ENCODE measurements at places on chromosomes 11 and 22. TPM values are rescaled to one million over a fixed set of nuclear protein-coding genes. Genes with fewer than 3 reads are reported as not detected.

DNA sequence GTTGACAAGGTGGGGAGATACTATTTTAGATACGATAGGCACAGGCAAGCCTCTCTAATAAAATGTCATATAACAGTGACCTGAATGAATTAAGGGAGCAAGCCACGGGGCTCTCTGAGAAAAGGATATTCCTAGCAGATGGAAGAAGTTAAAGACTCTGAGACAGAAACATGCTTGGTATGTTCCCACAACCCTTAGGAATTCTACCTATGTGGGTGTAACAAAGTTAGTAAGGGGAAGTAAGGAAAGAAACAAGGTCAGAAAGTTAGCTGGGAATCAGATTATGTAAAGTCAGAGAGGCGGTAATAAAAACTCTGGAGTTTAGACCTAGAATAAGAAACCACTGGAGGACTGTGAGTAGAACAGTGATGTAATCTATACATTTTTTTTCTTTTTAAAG, 59.7 kb upstream of the GDPD4 start:
- no peaks in the 10 kb centered on the region for H3K36me3 ChIP-seq
- no peak overlapping the region for H3K27ac ChIP-seq
- no peaks in the 10 kb centered on the region for H3K4me1 ChIP-seq
- no peak overlapping the region for H3K4me3 ChIP-seq

DNA sequence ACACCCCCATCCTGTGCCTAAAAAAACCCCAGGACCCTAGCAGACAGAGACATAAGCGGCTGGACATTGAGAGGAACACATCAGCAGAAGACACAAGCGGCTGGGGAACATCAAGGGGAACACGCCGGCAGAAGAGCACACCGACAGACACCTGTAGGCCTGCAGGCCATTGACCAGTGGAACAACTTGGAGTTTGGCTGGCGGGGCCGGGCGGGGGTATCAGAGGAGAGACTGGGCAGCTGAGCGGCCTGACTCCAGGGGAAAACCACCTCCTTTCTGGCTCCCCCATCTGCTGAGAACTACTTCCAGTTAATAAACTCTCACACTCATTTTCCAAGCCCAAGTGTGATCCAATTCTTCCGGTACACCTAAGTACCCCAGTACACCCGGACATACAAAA, 264.7 kb upstream of the ISX start:
- no peak overlapping the region for H3K4me3 ChIP-seq
- no peaks in the 10 kb centered on the region for H3K36me3 ChIP-seq
- H3K27ac ChIP-seq: no peak overlapping the region
- no peaks in the 10 kb centered on the region for H3K27me3 ChIP-seq
- no peak for DNase-seq

GRCh38 chr11:122099374-122100036, 16.5 kb downstream of the BLID start:
- H3K4me3 ChIP-seq: peak overlapping the region; percentile 86
- peak; percentile 65 for DNase-seq
- H3K4me1 ChIP-seq: peaks cover 7% of the 10 kb centered on the region
- no peaks in the 10 kb centered on the region for H3K27me3 ChIP-seq
- H3K36me3 ChIP-seq: peaks cover 4% of the 10 kb centered on the region
- peak overlapping the region; percentile 68 for H3K27ac ChIP-seq

Gene PTPRCAP
- under 0.01 TPM for total RNA-seq

DNA sequence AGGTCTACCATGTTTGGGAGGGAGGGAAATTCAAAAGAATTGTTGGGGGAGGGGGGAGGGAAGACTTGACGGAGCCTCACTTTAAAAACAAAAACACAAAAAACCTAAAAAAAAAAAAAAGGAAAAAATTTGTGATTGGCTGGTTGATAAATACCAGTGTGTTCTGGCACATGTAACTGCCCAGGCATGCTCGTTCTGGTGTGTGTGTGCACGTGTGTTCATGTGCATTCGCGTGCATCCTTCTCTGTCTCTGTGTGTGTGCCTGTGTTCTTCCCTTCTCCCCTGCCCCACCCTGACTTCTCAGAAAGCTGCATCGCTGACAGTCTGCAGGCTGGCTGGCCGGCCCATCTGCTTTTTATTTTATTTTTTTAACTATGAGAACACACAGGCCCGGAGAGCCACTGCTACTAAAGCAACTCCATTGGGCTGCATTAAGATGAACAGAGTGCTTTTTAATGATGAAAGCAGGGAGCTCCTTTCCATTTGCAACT, 22.6 kb upstream of the ADSL start:
- DNase-seq: no peak
- peaks cover 10% of the 10 kb centered on the region for H3K36me3 ChIP-seq
- H3K4me1 ChIP-seq: peaks cover 7% of the 10 kb centered on the region
- H3K27me3 ChIP-seq: no peaks in the 10 kb centered on the region
- H3K27ac ChIP-seq: no peak overlapping the region

Gene C22orf15
- 3.9 TPM for total RNA-seq

GRCh38 chr22:26597026-26597425, 7.1 kb upstream of the TPST2 start:
- peaks cover 12% of the 10 kb centered on the region for H3K27me3 ChIP-seq
- no peaks in the 10 kb centered on the region for H3K36me3 ChIP-seq
- H3K4me3 ChIP-seq: no peak overlapping the region
- H3K4me1 ChIP-seq: no peaks in the 10 kb centered on the region

Gene OR6A2
- under 0.01 TPM for total RNA-seq

DNA sequence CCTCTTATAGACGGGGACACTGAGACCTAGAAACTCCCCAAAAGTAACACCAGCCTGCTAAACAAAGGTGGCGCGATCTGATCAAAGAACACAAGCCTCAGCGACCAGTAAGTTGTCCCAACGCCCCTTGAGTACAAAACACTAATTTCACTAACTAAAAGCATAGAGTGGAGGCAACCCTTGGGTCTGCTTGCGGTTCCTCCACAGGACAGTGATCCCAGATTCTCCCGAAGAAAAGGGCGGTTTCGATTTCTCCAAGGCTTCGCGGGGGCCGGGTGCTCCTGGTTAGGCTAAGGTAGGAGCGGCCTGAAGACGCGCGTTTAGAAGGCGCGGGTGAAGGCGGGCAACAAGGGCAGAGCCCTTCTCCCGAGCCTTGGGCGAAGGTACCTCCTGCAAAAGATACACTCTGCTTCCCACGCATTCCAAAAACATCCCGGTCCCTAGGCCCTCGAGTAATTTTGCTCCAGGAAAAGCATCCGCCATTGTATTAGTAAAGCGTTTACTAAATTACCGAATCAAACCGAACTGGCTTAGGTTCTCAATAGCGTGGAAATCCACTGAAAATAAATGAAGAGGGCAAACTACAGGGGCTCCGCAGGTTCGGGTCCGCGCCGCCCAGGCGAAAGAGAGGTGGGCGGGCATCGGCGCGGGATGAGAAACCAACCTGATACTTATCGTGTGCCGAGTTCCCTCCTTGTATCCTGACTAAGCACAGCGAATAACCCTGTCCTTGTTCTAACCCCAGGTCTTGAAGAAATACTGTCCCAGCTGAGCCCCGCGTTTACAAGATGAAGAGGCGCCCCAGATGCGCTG, 2.0 kb downstream of the WT1 start:
- no peaks in the 10 kb centered on the region for H3K4me1 ChIP-seq
- DNase-seq: no peak
- H3K36me3 ChIP-seq: no peaks in the 10 kb centered on the region
- no peak overlapping the region for H3K27ac ChIP-seq
- H3K27me3 ChIP-seq: peaks cover 74% of the 10 kb centered on the region

- peak overlapping the region; percentile 91 for H3K27ac ChIP-seq
- peaks cover 13% of the 10 kb centered on the region for H3K36me3 ChIP-seq
- H3K4me1 ChIP-seq: peaks cover 41% of the 10 kb centered on the region
- no peaks in the 10 kb centered on the region for H3K27me3 ChIP-seq
- H3K4me3 ChIP-seq: peak overlapping the region; percentile 85
Measured at GRCh38 chr11:61967924-61968757, 707 bp upstream of the FTH1 start.

GRCh38 chr11:65053827-65054508, 4.4 kb downstream of the NAALADL1 start:
- H3K36me3 ChIP-seq: no peaks in the 10 kb centered on the region
- no peak overlapping the region for H3K4me3 ChIP-seq
- H3K4me1 ChIP-seq: no peaks in the 10 kb centered on the region
- peaks cover 8% of the 10 kb centered on the region for H3K27me3 ChIP-seq

- no peak overlapping the region for H3K4me3 ChIP-seq
- H3K4me1 ChIP-seq: peaks cover 4% of the 10 kb centered on the region
- peak; percentile 71 for DNase-seq
- H3K27ac ChIP-seq: no peak overlapping the region
- no peaks in the 10 kb centered on the region for H3K36me3 ChIP-seq
Measured at GRCh38 chr11:14308114-14308896, 50.7 kb downstream of the RRAS2 start.

- peak overlapping the region; percentile 92 for H3K4me3 ChIP-seq
- peaks cover 6% of the 10 kb centered on the region for H3K4me1 ChIP-seq
- no peaks in the 10 kb centered on the region for H3K27me3 ChIP-seq
- peaks cover 3% of the 10 kb centered on the region for H3K36me3 ChIP-seq
Measured at GRCh38 chr22:46761539-46762237, 762 bp upstream of the TBC1D22A start.

- no peaks in the 10 kb centered on the region for H3K27me3 ChIP-seq
- H3K27ac ChIP-seq: no peak overlapping the region
- no peaks in the 10 kb centered on the region for H3K4me1 ChIP-seq
Measured at GRCh38 chr11:104191124-104191523, 27.2 kb upstream of the PDGFD start.

DNA sequence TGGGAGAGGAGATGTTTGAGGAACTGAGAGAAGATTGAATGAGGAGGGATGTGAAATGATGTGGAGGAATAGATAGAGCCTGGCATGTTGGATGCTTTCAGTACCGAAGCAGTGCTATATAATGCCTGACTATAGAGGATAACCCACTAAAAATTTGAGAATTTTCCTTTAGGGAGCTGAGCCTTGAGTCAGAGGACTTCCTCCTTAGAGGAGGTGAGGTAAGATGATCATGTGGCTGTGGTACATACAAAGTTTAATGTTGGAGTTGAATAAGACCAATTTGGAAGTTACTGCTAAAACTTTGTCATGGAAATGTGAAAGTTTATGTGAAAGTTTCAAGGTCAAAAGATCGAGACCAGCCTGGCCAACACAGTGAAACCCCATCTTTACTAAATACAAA, 66.9 kb downstream of the YAP1 start:
- peaks cover 6% of the 10 kb centered on the region for H3K36me3 ChIP-seq
- no peak overlapping the region for H3K4me3 ChIP-seq
- DNase-seq: no peak
- H3K27ac ChIP-seq: peak overlapping the region; percentile 29
- no peaks in the 10 kb centered on the region for H3K27me3 ChIP-seq

DNA sequence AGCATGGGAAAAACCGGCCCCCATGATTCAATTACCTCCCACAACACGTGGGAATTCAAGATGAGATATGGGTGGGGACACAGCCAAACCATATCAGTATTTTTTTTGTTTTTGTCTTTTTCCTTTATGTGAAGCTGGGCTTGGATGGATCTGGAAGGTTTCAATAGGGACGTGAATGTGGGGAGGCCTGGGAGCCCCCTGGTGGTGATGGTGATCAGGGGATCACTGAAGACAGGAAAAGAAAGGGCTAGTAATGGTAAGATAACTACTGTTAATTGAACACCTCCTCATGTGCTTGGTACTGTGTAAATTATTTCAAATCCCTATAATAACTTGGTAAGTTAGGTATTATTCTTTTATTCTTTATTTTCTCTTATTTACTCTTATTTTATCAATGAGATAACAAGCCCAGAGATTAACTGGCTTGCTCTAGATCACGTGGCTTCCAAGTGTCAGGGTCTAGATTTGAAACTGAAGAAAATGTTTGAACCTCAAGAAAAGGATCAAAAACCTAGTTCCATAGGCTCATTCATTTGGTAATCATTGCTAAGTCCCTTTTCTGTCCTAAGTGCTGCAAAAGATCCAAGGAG, 364.2 kb downstream of the TENM4 start:
- H3K27ac ChIP-seq: no peak overlapping the region
- DNase-seq: no peak
- no peak overlapping the region for H3K4me3 ChIP-seq
- H3K36me3 ChIP-seq: no peaks in the 10 kb centered on the region

DNA sequence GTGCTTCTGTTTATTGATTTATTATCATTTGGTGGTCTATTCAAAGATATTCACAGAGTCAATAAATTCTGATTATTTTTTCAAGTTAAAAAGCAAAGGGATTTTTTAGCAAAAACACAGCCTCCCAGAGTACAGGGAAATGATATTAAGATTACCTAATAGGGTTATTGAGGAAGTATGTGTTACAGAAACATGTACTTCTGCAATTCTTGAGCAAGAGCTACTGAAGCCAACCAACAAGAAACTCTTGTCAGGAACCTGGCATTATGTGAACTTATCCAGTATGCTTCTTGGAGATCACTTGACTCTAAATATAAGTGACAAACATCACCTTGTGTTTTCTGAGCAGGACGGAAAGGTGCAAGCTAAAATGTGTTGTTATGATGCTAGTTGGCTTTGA, 42.0 kb upstream of the CARD18 start:
- H3K4me3 ChIP-seq: no peak overlapping the region
- H3K27me3 ChIP-seq: no peaks in the 10 kb centered on the region
- peak; percentile 70 for DNase-seq
- peaks cover 6% of the 10 kb centered on the region for H3K4me1 ChIP-seq

- peak; percentile 93 for DNase-seq
- H3K27ac ChIP-seq: peak overlapping the region; percentile 74
- no peaks in the 10 kb centered on the region for H3K36me3 ChIP-seq
- no peak overlapping the region for H3K4me3 ChIP-seq
- no peaks in the 10 kb centered on the region for H3K27me3 ChIP-seq
Measured at GRCh38 chr11:125167954-125168835, 3.6 kb downstream of the PKNOX2 start.

DNA sequence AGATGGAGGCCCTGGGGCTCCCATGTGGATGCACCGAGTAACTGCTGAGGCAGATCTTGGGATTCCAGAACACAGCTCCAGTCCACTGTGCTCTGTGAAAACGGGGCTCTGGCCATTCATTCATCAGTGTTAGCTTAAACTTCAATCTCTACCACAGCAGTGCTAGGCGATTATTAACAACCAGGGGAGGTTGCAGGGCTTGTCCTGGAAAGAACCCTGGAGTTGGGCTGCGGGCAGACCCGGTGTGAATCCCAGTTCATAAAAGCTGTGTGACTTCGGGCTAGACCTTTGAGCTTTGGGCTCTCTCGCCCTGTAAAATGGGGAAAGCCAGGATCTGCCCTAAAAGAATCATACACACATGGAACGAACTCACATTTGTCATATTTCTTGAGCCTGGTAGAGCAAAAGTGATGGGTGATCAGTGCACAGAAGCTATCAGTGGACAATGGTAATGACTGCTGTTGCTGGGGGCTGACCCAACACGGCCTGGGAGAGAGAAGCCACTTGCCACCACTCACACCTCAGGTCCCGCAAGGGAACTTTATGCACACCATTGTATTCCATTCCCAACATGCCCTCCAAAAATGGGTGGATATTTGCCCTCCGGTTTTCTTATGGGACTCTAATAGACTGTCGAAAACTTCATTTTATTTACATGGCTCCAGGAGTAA, 15.6 kb upstream of the CRYBB3 start:
- H3K36me3 ChIP-seq: no peaks in the 10 kb centered on the region
- H3K27me3 ChIP-seq: no peaks in the 10 kb centered on the region

Measured in fibroblast of lung (primary cell).